ENCODE measurements at places on chromosomes 12 and 14. TPM values are rescaled to one million over a fixed set of nuclear protein-coding genes. Genes with fewer than 3 reads are reported as not detected.

Gene PLEKHG7
- polyA plus RNA-seq: 0.71 TPM

Gene FERMT2
- polyA plus RNA-seq: 3.0 TPM

Gene GCN1
- polyA plus RNA-seq: 43.3 TPM

Gene PSMB5
- 145 TPM for polyA plus RNA-seq

Gene KCNC2
- not detected for polyA plus RNA-seq

Gene OR10AD1
- polyA plus RNA-seq: not detected

DNA sequence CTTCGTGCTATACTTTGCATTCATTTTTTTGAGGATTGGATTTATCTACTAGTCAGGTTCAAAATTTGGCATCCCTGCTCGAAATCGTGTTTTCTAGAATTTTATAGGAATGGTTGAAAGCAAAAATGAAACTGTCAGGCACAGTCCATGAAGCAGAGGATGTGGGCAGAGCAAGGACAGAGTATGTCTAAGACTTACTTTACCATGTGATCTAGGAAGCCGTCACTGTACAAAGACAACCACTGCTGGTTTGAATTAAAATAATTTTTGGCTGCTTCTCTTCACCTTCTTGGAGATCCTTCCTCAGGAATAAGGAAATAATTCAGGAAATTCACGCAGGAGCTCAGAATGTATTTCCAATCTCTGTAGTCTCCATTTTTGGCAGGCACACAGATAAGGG is 31.6 kb upstream of the SGPP1 start:
- no peak for DNase-seq
- no peak overlapping the region for H3K27ac ChIP-seq
- H3K4me3 ChIP-seq: no peak overlapping the region
- H3K27me3 ChIP-seq: no peaks in the 10 kb centered on the region

DNA sequence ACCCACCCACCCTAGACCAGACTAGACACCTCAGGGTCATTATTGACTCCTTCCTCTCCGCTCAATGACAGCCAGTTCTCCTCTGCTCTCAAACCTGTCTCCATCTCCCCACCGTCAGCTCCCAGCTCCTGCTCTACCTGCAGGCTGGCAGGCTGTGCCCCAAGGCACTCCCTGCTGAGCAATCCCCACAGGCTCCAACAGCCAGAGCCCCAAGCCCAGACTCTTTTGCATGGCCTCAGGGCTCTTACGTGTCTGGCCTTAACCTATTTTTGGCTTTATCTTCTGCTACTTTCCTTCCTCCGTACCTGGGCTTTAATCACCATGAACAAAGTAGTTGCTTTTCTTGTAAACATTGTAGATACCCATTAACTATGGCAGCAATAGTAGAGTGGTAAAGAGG is 162.9 kb upstream of the PRMT8 start:
- no peaks in the 10 kb centered on the region for H3K36me3 ChIP-seq
- H3K27me3 ChIP-seq: no peaks in the 10 kb centered on the region
- H3K4me3 ChIP-seq: no peak overlapping the region

GRCh38 chr14:102795060-102795925 is 18.0 kb downstream of the TRAF3 start:
- no peaks in the 10 kb centered on the region for H3K4me1 ChIP-seq
- no peak overlapping the region for H3K4me3 ChIP-seq
- H3K27ac ChIP-seq: no peak overlapping the region
- DNase-seq: peak; percentile 79

DNA sequence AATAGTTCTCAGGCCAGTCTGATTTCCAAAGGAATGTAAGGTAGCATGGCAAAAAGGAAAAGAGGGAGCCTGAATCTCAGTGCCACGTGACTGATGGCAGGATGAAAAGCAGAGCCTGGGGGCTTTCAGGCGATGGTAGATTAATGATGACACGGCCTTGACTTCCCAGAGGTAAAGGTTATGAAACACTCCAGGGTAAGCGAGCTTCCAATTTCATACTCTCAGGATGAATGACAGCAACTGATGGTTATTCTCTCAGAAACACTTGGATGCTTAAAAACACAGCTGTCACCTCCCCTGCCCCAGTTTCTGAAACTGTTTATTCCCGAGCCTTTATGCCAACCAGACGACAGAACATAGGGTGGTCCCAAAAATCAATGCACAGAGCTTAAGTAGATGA is 28.8 kb downstream of the GDF11 start:
- peaks cover 4% of the 10 kb centered on the region for H3K36me3 ChIP-seq
- no peak overlapping the region for H3K4me3 ChIP-seq
- H3K27me3 ChIP-seq: no peaks in the 10 kb centered on the region
- no peaks in the 10 kb centered on the region for H3K4me1 ChIP-seq
- DNase-seq: no peak
- H3K27ac ChIP-seq: no peak overlapping the region

GRCh38 chr12:110382683-110383082 is 20.8 kb downstream of the ANAPC7 start:
- no peak for DNase-seq
- no peak overlapping the region for H3K4me3 ChIP-seq
- no peak overlapping the region for H3K27ac ChIP-seq
- no peaks in the 10 kb centered on the region for H3K27me3 ChIP-seq

DNA sequence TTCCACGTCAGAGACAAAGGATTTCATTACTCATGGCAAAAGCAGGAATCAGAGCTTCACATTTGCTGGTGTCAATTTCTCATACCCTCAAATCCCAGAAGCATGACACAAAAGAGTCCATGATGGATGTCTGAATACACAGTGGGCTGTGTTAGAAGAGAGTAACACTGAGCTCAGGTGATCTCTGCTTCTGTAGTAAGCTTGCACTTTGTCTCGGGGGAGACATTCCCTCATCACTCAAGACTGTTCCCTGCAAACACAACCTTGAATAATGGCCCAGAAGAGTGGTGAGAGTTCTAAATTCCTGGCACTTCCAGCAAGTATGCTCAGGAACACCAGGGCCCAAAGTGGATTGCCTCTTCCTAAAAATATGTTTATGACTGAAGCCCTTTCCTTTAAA is 1787.2 kb upstream of the SEL1L start:
- no peaks in the 10 kb centered on the region for H3K27me3 ChIP-seq
- H3K4me3 ChIP-seq: no peak overlapping the region
- H3K27ac ChIP-seq: no peak overlapping the region
- no peak for DNase-seq

DNA sequence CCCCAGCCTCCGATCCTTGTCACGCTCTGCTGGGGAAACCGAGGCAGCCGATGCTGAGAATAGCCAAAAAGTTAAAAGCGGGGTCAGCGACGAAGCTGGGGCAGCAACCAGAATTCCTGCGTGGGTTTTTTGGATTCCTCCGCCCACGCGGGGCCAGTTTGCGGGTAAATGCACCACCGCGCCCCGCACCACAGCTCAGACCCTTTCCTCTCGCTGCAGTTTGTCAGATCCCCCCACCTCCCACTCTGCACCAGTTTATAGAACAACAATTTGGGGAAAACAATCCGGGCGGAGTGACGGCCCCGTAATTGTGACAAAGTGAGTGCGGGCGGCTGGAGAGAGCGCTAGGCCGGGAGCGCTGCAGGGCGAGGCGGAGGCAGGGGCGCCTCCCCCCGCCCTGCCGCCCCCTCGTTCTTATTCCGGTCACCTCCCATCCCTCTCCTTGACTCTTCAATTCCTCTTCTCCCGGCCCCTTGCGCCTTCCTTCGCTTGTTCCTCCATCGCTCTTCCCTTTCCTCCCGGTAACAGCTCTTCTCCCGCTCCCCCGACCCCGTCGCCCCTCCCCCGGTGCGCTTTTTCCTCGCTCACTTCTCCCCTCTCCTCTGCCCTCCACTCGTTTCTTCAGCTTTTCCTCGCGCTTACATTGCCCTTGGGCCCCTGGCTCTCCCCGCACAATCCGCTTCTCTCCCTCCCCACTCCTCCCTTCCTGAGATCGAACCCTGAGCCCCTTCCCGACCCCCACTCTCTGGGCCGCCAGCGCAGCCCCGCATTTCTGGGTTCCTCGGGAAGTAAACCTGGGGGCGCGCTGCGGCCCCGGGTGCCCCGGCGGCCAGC is 646 bp upstream of the DNAJC22 start:
- no peak overlapping the region for H3K27ac ChIP-seq
- peaks cover 56% of the 10 kb centered on the region for H3K4me1 ChIP-seq
- peak overlapping the region; percentile 43 for H3K4me3 ChIP-seq
- H3K27me3 ChIP-seq: peaks cover 90% of the 10 kb centered on the region

GRCh38 chr12:100862676-100863075 is 68.1 kb downstream of the ANO4 start:
- no peaks in the 10 kb centered on the region for H3K36me3 ChIP-seq
- no peak overlapping the region for H3K27ac ChIP-seq
- no peak for DNase-seq

All from sigmoid colon (tissue), 7 donors.